Dermis blood vessel endothelial cell (primary cell): ENCODE measurements at places on chromosomes 12 and 14. TPM values are rescaled to one million over a fixed set of nuclear protein-coding genes. Genes with fewer than 3 reads are reported as not detected.

DNA sequence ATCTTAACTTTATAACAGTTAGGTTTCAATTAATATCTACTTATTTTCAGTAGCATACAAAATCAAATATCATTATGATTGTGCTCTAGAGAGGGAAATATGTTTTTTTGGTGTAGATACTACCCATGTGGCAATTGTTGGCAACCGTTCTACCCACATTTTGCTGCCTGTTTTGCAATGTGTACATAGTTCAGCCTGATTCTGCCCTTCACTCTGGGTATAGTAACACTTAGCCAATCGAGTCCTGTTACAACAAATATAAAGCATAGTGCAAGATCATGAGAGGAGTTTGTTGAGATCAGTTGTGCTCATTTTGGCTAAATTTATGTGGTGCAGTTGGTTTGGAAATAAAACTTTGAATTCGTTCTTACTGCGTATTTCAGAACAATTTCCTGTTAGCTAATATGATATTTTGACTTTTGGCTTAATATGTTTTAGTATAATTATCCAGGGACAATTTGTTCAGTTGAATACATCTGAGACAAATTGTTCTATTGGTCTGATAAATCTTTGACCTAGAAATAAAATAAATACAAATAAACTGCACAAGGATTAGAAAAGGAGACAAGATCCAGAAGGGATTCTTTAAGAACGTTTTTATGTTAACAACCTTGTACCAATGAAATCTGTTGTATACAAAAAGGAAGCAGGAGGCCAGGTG is 76.9 kb downstream of the ATF7IP start:
- DNase-seq: no peak

GRCh38 chr14:57245941-57246340 is 22.8 kb downstream of the EXOC5 start:
- no peak for DNase-seq

DNA sequence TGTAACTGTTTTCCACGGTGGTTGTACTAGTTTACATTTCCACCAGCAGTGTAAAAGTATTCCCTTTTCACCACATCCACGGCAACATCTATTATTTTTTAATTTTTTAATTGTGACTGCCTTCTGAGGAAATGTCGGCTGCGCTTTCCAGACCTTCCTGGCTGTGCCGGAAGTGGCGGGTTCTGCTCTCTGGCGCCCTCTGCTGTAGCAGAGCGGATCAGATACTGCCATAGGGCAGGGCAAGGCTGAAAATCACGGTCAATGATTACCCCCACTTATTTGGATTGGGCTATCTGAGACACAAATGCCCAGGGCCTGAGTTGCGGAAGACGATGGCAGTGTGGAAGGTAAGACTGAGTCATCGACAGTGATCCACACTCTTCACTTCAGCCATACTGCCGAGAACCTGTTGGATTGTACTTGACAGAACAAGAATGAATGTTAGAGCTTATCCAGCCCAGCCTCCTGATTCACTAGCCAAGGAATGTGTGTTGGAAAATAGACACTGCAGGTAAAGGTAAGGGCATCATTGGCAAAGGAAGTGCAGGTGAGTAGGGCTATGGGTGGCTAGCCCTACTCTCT is 124.2 kb downstream of the NTF3 start:
- DNase-seq: no peak

- DNase-seq: no peak
These were observed 24.9 kb downstream of the FRS2 start for GRCh38 chr12:69495071-69495470.

DNA sequence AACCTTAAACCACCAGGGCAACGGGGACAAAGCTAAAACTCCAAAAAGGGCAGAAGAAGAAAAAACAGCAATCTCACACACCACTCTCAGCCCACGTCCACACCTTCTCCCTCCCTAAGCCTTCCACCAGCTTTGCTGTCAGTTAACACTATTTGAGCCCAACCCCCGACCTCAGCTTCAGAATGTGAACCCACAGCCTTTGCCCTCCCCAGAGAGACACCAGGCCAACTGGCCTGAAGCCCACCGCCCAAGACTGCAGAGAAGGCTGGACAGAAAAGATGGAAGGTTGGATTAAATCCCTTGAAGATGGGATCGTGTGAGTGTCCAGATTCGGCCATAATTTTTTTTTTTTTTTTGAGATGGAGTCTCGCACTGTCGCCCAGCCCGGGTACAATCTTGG is 22.4 kb downstream of the IRF2BPL start:
- no peak for DNase-seq

DNA sequence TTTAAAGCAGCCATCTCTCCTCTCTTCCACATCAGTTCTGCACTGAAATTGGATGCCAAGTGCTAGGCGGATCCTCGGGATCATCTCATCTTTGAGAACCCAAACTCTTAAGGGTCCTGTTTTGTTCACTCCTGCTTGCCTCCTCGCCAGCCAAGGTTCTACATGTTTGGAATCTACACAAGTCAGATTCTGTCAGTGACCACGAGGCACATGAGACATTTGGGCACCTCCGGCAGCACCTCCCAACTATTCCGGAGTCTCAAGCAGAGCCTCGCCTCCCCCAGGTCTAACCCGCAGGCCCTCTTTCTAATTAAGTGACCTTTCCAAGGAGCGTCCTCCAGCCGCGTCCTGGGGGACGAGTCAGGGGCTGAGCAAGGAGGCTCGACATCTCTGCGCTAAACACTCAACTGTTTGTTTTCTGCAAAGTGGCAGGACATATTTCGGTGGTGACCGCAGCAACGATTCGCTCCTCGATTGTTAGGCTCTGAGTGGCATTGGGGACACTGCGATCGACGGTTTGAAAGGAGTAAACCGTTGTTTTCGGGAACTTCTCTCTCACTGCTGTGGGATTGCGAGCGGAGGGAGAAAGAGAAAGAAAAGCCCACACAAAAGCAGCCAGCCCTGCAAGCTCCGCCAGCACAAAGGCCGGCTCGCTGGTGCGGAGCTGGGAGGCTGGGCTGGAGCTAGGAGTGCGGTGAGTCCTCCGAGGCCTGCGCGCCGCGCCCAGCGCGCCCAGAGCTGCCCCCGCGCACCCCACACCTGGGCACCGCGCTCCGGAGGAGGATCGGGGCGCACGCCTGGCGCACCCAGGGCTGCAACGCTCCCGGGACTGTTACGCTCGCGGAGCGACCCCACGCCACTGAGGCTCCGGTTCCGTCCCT is 640 bp downstream of the ARMH4 start:
- peak; percentile 41 for DNase-seq

DNA sequence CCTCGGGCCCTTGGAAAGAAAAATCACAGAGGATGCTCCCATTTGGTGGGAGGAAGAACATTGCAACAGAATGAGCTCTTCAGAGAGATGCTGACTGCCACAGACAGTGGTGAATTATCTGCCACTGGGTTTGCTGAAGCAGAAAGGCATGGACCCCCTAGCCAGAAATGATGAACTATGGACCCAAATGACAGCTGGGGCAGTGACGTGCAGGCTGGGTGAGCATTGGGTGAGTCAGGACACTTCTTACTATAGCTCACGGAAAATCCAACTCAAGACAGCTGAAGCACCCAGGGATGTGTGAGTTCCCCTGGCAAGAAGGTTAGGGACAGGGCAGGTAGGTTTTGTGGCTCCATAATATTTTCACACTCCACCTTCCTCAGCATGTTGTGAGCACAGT is 993.2 kb downstream of the BCL11B start:
- DNase-seq: no peak

GRCh38 chr12:24198936-24199671 is 249.6 kb upstream of the SOX5 start:
- peak; percentile 79 for DNase-seq

GRCh38 chr12:102475355-102475754 is 5.0 kb downstream of the IGF1 start:
- DNase-seq: no peak

DNA sequence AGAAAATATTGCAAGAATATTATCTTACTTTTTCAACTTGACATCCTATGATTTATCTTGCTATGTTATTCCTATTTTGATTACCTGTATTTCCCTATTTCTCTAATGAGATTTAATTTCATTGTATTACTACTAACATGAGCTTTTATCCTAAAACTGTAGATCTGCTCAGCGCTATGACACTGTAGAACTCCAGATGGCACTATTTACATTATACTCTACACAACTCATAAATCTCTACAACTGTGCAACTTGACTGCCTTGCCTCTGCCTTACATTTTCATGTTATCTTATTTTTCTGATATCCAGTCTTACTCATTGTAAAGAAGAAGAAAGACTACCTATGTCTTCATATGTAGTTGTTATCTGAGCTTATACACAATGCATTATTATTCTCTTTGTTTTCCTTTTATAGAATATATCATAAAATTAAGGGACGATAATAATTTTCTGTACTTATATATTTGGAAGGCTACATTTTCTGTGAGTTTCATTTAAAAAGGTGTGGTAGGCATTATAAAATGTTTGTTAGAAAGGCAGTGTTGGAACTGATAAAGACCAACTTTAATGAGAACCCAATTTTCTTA is 24.1 kb downstream of the NUP37 start:
- DNase-seq: peak; percentile 60

DNA sequence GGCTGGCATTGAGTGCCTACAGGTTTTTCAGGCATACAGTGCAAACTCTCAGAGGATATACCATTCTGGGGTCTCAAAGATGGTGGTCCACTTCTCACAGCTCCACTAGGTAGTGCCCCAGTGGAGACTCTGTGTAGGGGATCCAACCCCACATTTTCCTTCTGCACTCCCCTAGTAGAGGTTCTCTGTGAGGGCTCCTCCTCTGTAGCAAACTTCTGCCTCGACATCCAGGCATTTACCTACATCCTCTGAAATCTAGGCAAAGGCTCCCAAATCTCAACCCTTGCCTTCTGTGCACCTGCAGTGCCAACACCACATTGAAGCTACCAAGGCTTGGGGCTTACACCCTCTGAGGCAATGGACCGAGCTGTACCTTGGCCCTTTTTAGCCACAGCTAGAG is 179.2 kb downstream of the CCDC91 start:
- no peak for DNase-seq

- DNase-seq: no peak
These were observed 18.9 kb upstream of the CMKLR1 start for GRCh38 chr12:108357834-108358579.

GRCh38 chr12:1162081-1162760 is 171.2 kb downstream of the ERC1 start:
- no peak for DNase-seq

DNA sequence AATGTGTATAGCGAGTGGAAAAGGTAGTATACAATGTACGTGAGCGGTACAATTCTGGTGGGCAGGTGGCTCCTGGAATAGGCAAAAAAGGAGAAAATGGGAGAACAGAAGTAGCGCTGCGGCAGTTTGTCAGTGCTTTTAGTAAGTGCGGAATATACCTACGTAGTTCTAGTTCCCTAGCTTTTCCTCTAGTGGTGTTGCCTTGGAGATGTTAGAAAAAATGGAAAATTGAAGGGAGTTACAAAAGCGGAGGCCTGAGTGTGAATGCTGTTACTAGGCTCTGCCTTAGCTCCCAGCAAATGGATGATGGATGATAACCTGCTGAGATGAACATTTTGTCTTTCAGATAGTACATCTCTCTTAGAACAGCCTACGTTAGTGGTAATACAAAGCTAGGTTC is 1.1 kb downstream of the TTC8 start:
- DNase-seq: no peak

GRCh38 chr14:71202881-71203280 is 295.6 kb downstream of the PCNX1 start:
- DNase-seq: no peak

DNA sequence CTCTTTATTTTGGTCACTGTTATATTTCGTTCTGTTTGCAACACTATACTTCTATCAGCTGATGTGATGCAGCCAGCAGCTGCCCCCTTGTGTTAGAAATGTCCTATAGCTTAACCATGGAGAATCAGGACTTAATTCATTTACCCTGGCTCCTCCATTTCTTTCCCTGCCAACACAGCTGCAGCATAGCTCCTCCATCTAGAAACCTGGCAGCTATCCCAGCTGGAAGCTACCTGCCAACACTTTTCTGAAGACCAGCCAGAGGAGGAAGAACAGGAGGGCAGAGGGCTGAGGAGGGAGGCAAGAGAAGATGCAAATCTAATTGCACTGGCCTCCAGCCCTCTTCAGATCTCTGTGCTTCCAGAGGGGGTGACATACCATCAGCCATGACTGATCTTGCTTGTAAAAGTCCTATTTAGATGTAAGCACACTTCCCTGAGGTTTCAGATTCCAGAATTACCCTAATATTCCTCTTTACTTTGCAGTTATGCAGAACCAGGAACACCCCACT is 156.8 kb upstream of the TMEM260 start:
- DNase-seq: peak; percentile 80

DNA sequence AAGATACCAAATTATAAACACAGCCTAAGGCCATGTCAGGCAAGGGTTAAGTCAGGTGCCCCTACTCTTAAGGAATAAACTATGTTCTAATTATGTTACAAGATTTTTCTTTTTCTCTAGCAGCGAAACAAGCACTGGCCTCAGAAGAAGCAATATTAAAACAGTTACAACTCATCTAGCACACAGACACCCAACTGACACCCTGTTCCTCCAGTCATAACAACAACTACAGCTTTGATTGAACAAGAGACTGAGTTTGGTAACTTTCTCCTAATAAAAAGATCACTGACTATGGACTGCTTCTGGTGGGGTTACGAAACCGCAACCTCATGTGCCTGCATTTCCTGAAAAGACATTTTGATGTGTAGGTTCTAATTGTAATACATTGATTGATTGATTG is 3.3 kb upstream of the DAO start:
- DNase-seq: no peak

DNA sequence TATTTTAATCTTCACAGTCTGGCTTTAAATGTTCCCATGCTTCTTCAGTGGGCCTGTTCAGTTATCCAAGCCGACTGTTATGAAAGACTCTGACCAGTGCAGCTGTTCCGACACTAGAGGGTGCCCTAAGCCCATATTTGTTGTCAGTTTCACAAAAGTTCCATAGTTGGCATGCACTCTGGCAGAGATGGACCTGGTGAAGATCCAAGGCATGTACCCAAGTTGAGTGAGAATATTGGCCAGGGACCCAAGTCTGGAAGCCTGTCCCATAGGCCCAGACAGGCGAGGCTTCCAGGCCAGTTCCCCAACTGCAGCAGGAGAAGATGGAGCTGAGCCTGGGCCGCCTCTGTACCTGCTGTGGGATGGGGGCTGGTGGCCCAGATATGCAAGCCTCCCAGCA is 27.4 kb upstream of the GUCY2C start:
- peak; percentile 76 for DNase-seq

Gene SLC25A47
- total RNA-seq: not detected in 2 replicates

Gene PMCH
- 0.23 TPM in 1 of 2 replicates, not detected in the other for total RNA-seq

Gene IL26
- not detected in 2 replicates for total RNA-seq

Gene CYP27B1
- total RNA-seq: 0.17 and 0.47 TPM in 2 replicates

Gene TGM1
- total RNA-seq: 0.17 and 0.51 TPM in 2 replicates

Gene SYNDIG1L
- not detected in 2 replicates for total RNA-seq

Gene GPR65
- total RNA-seq: 0.05 TPM in 1 of 2 replicates, not detected in the other

Gene NID2
- total RNA-seq: 19.6 and 39.2 TPM in 2 replicates
